ENCODE measurements at places on chromosomes 12 and 14.

DNA sequence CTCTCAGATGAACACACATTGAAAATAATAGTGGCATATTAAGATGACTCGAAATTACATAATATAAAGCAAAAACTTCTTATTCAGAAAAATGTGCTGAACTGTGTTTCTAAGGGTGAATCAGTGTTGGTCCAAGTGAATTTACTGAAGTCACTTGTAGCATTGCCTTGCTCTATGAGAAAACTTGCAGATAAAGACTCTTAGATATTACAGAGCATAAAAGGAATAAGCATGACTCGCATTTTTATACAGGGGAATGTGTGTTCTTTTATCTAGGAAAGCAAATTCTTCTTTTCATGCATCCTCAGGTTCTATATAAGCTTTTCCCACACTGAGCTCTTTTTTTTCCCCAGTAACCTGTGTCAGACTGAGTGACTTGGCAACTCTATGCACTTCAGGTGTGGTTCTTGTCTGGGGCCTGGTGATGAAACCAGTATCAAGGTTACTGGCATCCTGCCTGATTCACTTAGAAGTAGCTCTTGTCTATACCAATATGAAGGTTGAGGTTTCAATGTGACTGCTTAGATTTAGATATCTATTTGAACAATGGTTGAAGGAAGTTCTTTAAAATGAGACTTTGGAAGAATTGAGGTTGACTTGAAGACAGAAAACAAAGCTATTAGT is 76.1 kb downstream of the OTOGL start:
- DNase-seq, result no peak

DNA sequence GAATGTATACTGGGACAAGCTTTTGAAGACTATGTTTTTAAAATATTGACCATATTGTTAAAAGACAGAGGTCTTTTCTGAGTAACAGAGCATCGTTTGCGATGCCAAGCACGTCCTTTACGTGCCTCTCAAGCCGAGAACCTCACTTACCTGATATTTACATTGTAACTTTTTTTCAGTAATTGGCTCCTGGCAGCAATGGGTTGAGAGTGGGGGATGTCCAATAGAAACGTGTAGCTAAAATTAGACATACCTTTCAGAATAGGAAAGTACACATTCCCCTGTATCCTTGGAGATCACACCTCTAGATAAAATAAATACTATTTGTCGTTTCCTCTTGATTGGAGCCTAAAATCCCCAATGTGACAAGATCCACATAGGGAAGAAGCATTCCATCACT is 222.2 kb upstream of the RGS6 start:
- no peak for DNase-seq

DNA sequence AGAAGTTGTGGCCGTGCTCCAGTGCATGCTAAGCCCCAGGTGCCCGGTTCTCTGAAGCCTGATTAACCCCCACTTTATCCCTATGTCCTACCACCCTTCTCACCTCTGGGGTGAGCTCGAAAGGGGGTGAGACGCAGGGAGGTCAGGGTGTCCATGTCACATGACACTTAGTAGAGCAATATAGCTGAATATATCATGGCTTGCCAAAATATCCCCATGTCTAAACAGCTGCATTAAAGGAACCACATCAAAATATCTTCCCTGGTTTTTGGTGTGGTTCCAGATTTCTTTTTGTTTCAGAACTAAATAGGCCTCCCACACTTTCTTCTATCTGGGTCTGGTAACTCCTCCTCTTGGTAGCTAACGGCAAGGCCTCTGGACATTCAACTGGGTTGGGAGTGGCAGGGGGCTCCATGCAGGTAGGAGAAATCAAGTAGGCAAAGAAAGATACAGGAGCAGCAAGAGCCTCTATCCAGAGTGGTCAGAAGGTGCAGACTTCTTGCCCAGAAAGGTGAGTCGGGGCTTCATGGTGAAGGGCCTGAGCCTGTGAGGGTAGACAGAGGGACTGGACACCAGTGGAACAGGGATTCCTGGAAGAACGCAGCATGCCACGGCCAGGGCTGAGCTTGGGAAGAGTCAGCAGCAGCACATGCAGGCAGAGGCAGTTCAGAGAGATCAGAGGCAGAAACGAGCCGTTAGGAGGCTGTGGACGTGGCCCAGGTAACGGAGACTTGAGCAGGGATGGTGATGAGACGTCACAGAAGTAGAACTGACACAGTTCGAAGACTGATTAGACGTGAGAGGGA is 202.8 kb upstream of the DIO3 start:
- no peak for DNase-seq

GRCh38 chr14:99081156-99081765 is 190.7 kb downstream of the BCL11B start:
- no peak for DNase-seq

DNA sequence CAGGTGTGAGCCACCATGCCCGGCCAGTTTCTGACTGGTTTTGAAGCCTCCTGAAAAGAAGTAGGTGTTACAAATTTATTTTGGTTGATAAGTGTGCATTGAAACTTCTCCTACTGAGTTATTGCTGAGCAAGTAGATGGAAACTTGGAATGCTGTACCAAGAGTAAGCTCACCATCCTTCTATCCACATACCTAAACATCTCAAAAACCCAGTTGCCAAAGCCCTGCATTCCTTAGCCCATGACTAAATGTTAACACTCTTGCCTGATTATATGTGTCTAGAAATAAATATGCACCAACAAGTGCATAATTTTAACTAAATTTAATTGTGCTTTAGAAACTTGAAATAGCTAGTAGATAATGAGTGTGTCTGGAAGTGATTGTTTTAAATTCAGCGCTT is 357.8 kb downstream of the DUSP6 start:
- no peak for DNase-seq
